ENCODE measurements at places on chromosomes 2 and 18.
A peak's percentile ranks its signal among the peaks of the same experiment; 100 is the strongest.

DNA sequence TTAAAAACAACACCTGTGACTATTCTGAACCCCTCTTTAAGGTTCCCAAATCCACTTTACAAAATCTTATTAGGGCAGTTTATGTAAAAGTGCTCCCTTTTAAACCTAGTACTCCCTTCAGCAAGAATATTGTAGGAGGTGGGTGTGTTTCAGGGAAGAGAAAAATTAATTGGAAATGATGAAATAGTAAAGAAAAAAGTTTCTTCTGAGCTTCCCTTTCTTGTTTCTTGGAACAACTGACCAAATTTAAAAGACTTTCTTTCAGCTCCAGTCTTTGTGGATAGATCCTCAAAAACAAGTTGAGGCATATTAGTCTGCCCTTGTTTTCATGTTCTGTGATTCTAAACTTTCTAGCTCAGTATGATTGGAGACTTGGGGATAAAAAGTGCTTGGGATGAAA lies 3.0 kb downstream of the VWA3B start:
- DNase-seq, result no peak

DNA sequence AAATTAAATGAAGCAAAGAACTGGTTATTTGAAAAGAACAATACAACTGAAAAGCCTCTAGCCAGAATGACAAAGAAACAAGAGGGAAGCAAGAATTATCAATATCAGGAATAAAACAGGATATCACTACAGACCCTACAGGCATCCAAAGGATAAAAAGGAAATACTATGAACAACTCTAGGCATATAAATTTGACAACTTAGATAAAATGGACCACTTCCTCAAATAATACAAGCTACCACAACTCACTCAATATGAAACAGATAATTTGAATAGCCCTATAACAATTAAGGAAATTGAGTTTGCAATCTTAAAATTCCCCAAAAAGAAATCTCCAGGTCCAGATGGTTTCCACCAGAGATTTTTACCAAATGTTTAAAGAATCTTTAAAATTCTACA lies 19.8 kb downstream of the RPRD1A start:
- DNase-seq, result no peak

DNA sequence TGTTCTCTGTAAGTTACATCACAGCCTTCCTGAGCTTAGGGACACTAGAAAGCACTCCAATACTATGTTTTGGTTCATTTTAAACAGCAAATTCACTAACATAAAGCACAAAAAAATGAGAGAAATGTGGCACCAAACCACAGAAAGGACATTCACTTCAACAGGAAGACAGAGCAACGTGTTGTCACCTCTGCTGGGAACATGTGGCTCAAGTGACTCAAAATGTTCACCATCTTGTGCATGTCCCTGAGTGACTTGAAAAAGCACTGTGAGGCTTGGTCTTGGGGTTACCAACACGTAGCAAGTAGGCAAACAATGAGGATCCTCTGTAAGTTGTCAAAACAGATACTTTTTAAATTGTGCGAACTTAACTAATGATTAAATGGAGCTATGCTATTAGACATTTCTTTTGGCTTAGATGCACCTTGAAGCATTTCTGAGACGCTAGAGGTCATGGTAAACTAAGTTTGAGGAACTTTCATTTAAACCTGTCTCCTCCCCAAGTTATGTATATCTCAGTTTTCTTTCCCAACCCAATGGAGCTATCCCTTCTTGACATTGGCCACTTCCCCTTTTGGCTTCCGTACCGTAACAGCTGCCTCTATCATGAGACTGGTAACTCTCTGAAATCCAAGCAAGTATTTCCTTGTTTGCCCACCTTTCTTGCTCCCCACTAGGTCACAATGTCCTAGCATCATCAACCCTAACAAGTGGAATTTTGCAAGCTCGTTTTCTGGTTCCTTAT lies 14.0 kb upstream of the ST6GAL2 start:
- no peak for DNase-seq

- DNase-seq, result no peak
Measured at GRCh38 chr2:62196278-62196901, 475 bp downstream of the B3GNT2 start.

DNA sequence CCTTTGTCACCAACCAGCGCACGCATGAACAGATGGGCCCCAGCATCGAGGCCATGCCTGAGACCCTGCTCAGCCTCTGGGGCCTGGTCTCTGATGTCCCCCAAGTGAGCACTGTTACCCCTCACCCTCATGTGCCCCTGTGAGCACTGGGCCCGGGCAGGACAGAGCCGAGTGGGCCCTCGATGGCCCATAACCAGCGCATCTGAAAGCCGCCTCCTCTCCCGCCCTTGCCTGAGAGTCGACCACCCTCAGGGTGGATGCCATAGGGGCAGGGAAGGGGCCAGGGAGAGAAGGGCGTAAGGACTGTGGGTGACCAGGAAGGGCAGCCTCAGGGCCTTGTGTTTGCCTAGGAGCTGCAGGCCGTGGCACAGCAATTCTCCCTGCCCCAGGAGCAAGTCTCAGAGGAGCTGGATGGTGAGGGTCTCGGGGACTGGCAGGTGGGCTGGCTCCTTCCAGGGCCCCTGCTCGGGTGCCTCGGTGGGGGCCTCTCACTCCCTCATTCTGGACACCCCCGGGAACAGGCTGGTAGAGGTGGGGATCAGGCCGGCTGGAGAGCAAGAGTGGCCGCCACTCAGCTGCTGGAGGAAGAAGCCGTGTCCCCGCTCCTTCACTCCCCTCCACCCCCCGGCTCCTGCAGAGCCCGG lies 2.1 kb downstream of the PROM2 start:
- DNase-seq, result no peak

DNA sequence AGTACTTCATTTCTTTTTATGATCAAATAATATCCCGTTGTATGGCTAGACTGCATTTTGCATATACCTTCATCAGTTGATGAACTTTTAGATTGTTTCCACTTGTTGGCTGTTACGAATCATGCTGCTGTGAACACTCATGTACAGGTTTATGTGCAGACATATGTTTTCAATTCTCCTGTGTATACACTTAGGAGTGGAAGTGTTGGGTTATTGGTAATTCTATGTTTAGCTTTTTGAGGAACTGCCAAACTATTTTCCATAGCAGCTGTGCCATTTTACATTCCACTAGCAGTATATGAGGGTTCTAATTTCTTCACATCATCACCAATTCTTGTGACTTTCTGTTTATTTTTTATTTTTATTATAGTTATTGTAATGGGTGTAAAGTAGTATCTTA lies 32.1 kb upstream of the LCLAT1 start:
- no peak for DNase-seq

DNA sequence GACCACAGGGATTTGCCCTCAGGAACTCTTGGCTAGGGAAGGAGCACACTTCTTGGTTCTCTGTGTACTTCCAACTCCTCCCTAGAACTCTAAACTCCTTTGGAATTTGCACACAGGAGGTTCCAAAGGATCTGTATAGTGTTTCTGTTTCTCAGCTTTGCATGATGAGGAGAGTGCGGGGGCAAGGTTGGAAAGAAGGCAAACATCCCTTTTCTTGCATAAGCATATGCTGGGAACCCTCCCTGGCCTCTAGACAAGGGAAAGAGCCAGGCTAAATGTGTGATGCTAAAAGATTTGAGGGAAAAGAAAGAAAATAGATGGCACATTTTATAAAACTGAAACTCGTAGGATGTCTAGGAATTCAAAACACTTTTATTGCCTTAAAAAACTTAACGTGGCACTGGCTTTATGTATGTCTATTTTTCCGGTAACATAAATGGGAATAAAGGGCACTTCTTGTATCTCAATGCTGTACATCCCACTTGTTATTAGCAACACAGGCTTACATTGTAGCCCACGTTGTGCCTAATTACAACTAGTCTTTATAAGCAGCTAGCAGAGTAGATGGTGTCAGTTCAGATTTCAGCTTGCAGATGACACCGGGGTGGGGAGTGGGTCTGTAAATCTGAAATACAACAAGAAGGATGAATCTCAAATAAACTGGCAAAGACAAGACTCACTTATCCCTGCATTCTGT lies 165.8 kb downstream of the GPD2 start:
- no peak for DNase-seq

- DNase-seq, result no peak
Measured at GRCh38 chr2:138712212-138712979, 67.8 kb downstream of the NXPH2 start.

GRCh38 chr2:147364597-147364996 lies 480.2 kb upstream of the ACVR2A start:
- DNase-seq, result no peak

DNA sequence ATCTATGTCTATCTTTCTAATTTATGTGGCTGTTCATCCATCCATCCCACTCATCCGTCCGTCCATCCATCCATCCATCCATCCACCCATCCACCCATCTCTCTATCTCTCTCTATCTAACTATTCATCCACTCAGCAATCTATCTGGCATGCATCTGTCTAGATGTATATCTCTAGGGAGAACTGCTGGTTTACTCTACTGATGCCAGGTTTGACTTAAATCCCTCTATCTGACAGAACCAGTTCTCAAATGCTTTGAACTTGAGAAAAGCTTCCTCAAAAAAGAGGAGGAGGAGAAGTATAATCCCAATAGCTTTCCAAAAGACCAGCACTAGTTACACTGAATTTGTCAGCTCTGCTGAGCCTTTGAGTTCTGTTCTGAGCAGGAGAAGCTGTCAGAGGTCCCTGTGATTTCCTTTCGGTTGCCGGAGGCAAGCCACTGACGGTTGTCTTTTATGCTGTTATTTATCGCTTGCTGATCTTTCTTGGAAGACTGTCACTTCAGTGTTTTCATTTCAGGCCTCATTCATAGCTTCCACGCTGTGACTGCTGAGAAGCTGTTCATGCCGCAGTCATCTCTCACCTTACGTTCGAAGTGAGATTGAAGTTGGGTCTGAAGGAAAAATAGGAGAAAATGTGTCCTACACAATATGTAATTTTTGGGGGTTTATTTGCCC lies 129.4 kb upstream of the UXS1 start:
- DNase-seq, result no peak

GRCh38 chr2:240290432-240291336 lies 144.8 kb upstream of the GPC1 start:
- no peak for DNase-seq

DNA sequence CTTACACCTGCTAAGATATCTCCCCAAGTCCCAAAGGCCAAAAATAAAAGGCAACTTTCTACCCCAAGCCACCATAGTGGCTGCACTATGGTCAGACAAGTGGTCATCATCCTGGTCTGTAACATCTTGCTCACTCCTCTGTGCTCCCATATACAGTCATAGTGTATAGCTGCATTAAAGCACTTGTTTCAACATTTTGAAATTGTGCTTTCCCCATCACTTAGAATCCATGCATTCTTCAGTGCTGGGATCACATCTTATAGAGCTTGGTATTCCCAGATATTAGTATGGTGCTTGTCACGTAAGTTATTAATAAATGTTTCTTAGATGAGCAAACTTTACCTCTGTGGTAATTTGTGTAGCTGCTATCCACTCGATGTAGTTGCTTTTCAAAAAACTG lies 40.4 kb upstream of the CDC42EP3 start:
- peak; percentile 43 for DNase-seq

GRCh38 chr2:150549381-150549780 lies 61.9 kb upstream of the RND3 start:
- DNase-seq, result no peak

DNA sequence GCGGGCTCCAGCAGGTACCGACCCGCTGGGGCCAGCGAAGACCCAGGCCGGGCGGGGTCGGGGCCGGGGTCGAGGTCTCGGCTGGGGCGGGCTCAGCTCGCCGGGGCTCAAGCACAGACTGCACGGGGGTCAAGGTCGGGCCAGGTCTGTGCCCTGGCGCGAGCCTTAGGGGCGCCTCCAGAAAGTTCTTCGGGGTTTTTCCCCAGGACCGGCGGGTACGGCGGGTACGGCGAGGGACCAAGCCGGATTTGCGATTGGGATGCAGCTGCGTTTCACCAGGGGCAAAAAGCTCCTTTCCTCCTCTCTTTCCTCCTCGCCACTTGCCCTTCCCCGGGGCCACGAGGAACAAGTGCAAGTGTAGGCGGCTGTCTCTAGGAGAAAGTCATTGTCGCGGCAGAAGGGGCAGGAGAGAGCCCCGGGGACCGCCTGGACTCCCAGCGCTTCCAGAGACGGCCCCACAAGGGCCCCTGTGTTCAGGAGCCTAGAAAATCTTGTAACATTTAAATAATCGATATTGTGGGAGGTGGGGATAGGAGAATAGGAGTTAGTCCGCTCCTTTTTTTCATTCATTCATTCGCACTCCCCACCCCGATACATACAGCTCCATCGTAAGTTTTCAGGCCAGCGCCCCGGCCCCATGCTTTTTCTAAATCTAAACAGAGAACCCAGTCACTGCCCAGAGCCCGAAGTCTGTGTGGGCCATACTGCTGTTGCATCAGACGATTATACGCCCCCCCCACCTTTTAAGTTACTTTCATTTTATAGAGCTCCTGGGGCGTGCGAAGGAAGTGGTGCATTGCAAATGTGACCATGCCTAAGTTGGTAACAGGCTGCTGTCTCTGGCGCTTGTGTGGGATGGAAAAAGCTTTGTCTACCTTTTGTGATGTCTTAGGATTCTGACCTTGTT lies 679 bp downstream of the PMAIP1 start:
- peak; percentile 36 for DNase-seq

- no peak for DNase-seq
Measured at GRCh38 chr18:24868311-24868710, 407.9 kb downstream of the HRH4 start.

DNA sequence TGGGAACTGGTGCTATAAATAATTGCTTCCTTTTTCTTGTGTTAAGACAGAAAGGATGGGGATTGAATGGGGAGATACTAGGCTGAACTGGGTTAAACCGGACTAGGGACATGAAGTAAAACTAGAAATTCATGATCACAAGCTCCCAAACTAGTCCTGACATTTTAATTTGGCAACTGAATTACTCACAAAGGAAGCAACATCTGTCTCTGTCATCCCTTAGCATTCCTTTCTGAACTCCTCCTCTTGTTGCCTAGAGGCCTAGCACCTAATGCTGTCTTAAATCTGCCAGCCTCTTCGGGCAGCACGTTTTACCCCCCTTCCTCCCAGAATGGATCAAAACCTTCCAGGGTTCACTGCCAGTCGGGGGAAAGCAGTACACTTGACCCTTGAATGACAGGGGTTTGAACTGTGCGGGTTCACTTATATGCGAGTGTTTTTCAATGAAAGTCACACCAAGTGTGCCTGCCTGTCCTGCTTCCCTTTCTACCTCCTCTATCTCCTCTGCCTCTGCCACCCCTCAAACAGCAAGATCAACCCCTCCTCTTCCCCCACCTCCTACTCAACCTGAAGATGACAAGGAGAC lies 8.2 kb downstream of the KCTD1 start:
- DNase-seq, result peak; percentile 61

- no peak for DNase-seq
Measured at GRCh38 chr2:123692121-123692520, 333.0 kb upstream of the CNTNAP5 start.
